ENCODE measurements at places on chromosomes 1 and 21.

GRCh38 chr1:204564835-204565234 is 48.6 kb downstream of the MDM4 start:
- DNase-seq: no peak

DNA sequence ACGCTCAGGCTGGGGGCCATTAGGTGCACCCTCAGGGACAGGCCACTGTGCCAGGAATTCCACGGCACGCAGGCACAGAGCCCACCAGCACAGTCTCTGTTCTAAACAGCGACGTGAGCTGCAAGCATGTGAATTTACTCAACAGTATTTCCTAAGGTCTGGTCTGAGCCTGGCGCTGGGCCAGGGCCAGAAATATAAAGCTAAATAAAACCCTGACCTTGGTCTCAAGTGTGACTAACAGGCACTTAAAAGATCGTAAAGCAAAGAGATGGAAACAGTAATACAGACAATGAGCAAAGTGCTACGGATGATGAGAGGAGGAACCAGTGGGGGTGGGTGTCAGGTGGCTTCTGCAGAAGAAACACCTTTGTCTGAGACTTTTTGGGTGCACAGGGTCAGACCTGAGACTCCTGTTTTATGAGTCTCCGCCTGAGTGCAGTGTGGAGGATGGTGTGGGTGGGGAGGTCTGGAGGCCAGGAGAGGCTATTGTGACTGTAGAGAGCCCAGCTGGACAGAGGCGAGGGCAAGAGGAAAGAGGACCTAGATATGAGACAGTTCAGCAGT is 53.4 kb upstream of the EDN2 start:
- DNase-seq: no peak

GRCh38 chr1:30534551-30534940 is 188.8 kb downstream of the MATN1 start:
- DNase-seq: no peak

GRCh38 chr1:239563681-239564080 is 177.3 kb downstream of the CHRM3 start:
- no peak for DNase-seq

DNA sequence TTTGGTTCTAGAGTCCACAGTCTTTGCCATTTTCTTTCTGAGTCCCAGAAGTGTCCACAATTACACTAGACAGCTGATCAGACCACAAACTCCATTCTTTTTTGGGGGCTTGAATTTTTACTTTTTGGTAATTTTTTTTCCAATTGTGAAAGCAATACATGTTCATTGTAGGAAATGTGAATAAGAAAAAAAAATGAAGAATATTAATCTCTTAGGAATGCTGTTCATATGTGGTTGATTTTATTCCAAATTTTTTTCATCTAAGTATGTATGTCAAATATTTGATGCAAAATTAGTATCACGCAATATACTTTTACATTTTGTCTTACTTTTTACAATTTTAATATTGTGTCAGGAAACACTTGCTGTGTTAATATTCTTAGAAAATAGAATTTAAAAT is 76.4 kb upstream of the ETS2 start:
- no peak for DNase-seq

DNA sequence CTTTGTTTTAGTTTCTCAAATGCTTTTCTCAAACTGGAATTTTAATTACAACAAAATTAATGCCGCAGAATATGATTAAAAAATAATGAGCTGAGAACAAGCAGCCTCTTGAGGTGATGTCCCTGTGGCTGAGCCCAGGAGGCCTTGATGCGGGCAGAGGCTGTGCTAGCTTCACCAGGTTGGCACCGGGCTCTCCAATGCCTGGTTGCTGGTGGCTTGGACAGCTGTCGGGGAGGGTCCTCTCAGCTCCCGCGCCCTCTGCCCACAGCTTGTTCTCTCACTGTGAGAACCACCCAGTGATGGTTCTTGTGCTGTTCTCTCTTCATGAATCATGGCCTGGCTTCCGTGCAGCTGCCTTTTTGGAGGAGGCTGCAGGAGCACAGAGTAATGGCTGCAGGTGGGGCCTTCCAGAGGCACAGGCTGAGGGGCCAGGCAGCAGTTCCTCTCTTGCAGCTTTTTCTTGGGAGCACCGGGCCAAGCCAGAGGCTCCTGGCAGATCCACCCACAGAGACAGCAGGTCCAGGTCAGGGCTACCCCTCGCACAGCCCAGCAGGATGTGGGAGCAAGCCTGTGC is 156.3 kb downstream of the PCBP3 start:
- DNase-seq: no peak

DNA sequence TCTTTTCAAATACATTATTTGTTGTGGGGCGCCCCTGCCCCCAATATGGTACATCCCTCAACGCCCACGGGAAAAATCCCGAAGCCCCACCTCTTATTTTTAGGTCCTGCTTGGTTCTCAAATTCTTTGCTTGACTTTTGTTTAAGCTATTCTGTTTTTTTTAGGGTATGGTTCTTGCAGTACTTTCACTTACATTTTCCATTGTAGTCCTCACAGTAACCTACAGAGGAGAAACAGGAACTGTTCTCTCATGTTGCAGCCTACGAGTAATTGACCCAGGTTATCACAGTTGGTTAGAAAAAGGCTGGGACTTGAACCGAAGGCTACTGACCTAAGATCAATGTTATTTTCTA is 697 bp upstream of the C21orf91 start:
- DNase-seq: no peak

- peak; percentile 48 for DNase-seq
Measured at GRCh38 chr1:204198348-204199340, 2.4 kb upstream of the KISS1 start.
